Pancreas (tissue), 10 donors: ENCODE measurements at places on chromosomes 4 and X. TPM values are rescaled to one million over a fixed set of nuclear protein-coding genes. Genes with fewer than 3 reads are reported as not detected.

- H3K36me3 ChIP-seq, result no peaks in the 10 kb centered on the region
- no peaks in the 10 kb centered on the region for H3K4me1 ChIP-seq
- no peak for DNase-seq
- H3K27me3 ChIP-seq, result no peaks in the 10 kb centered on the region
- H3K27ac ChIP-seq, result no peak overlapping the region
Measured at GRCh38 chr4:144584428-144584827, 61.5 kb upstream of the HHIP start.

DCHS2 gene
- 0.06 TPM for total RNA-seq

MAGEB10 gene
- total RNA-seq, result not detected

DNA sequence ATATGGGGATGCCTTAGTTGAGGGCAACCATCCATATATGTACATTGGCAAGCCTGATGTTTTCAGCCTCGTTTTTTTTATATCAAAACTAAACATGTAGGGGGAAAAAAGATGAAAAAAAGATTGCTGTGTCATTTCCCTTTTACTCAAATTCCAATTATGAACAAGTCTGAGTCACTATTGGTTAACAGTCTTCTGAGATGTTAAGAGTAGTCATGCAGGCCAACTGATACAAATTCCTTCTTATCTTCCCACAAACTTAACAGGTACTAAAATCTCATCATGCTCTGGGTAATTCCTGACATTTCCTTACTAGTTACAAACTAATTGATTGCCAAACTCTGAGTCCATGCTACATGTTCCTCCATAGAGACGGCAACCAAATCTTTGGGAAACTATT is 222.1 kb downstream of the FRMPD4 start:
- H3K27ac ChIP-seq, result no peak overlapping the region
- no peak overlapping the region for H3K4me3 ChIP-seq
- H3K4me1 ChIP-seq, result no peaks in the 10 kb centered on the region
- no peaks in the 10 kb centered on the region for H3K27me3 ChIP-seq
- no peaks in the 10 kb centered on the region for H3K36me3 ChIP-seq

GAGE12E gene
- total RNA-seq, result not detected

DNA sequence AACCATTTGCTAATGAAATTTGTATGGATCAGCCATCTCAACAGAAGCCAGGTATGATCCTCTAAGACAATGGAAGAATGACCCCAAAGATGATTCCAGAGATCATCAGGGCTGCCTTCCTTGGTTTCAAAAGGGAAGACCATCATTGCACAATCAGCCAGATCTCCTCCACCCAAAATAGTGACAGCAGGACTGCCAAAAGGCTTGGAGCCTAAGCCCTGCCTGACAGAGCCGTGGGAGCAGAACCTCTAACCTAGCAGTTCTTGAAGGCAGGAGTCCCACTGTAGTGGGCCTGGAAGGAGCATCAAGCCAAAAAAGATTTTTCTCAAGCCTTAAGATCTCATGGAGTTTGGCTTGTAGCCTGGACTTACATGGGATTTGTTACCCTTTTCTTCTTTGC is 226.0 kb downstream of the RASL11B start:
- H3K4me1 ChIP-seq, result no peaks in the 10 kb centered on the region
- H3K27ac ChIP-seq, result no peak overlapping the region
- H3K4me3 ChIP-seq, result no peak overlapping the region
- DNase-seq, result no peak
- no peaks in the 10 kb centered on the region for H3K27me3 ChIP-seq

GRCh38 chr4:11724731-11725130 is 296.0 kb upstream of the HS3ST1 start:
- no peaks in the 10 kb centered on the region for H3K4me1 ChIP-seq
- H3K4me3 ChIP-seq, result no peak overlapping the region
- H3K27ac ChIP-seq, result no peak overlapping the region

DNA sequence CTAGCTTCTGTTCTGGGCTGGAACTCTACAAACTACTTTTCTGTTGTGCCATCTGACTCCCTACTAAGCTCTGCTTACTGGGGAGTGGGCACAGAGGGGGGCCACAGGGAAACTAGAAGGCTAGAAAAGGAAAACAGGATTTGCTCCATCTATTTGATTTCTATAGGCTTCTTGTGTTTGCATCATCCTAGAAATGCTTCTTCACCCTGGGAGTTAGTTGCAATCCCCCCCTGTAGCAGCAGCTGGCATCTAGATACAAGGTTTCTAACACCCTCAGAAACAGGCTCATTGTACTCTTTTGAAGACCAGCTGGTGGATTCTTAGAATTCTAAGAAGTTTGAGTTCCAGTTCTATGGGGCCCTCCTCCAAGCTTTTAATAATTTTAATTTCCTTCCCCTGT is 213.4 kb downstream of the TMA16 start:
- no peaks in the 10 kb centered on the region for H3K27me3 ChIP-seq
- no peak overlapping the region for H3K27ac ChIP-seq
- no peaks in the 10 kb centered on the region for H3K36me3 ChIP-seq
- no peak overlapping the region for H3K4me3 ChIP-seq

DNA sequence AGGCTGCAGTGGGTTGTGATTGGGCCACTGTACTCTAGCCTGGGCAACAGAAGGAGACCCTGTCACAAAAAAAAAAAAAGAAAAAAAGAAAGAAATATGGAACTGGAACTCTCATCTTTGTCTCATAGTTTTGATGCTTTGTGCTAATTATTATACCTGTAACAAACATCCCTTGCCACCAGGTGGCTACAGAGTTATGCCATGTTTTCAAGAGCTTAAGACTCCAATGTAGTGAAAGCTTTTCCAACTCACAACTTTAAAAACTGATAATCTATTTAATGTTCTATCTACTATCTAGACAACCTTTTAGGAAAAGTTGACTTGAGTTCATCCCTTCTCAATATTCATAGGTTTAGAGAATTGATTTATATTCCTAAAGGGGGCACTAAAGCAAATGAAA is 42.4 kb downstream of the HTR2C start:
- H3K4me1 ChIP-seq, result no peaks in the 10 kb centered on the region
- peaks cover 16% of the 10 kb centered on the region for H3K27me3 ChIP-seq
- no peaks in the 10 kb centered on the region for H3K36me3 ChIP-seq
- no peak overlapping the region for H3K4me3 ChIP-seq

- no peaks in the 10 kb centered on the region for H3K4me1 ChIP-seq
- no peak for DNase-seq
- no peak overlapping the region for H3K4me3 ChIP-seq
- peaks cover 6% of the 10 kb centered on the region for H3K27me3 ChIP-seq
- H3K27ac ChIP-seq, result no peak overlapping the region
- H3K36me3 ChIP-seq, result no peaks in the 10 kb centered on the region
Measured at GRCh38 chrX:135484641-135485289, 35.7 kb upstream of the INTS6L start.

- H3K4me3 ChIP-seq, result no peak overlapping the region
- H3K27ac ChIP-seq, result no peak overlapping the region
- no peaks in the 10 kb centered on the region for H3K27me3 ChIP-seq
- no peak for DNase-seq
- H3K36me3 ChIP-seq, result no peaks in the 10 kb centered on the region
Measured at GRCh38 chrX:13001961-13002671, 27.2 kb downstream of the TMSB4X start.

DNA sequence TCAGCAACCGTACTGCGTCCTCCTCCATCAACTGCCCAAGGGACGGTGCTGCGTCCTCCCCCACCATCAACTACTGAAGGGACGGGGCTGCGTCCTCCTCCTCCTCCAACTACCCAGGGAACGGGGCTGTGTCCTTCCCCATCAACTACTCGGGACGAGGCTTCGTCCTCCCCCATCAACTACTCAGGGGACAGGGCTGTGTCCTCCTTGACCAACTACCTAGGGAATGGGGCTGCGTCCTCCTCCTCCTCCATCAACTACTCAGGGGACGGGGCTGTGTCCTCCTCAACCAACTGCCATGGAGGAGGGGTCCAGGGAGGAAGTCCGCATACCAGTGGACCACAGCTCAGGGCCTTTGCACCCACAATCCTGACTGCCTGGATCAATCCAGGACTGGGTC is 24.4 kb downstream of the PPP2R3B start:
- no peaks in the 10 kb centered on the region for H3K4me1 ChIP-seq
- H3K27ac ChIP-seq, result no peak overlapping the region
- H3K36me3 ChIP-seq, result no peaks in the 10 kb centered on the region
- H3K27me3 ChIP-seq, result no peaks in the 10 kb centered on the region
- no peak overlapping the region for H3K4me3 ChIP-seq
- DNase-seq, result no peak

- H3K36me3 ChIP-seq, result no peaks in the 10 kb centered on the region
- no peaks in the 10 kb centered on the region for H3K4me1 ChIP-seq
- no peak overlapping the region for H3K4me3 ChIP-seq
- no peaks in the 10 kb centered on the region for H3K27me3 ChIP-seq
Measured at GRCh38 chr4:7779432-7779768, 160.3 kb downstream of the AFAP1 start.

GRCh38 chr4:81600520-81601357 is 129.0 kb upstream of the RASGEF1B start:
- no peaks in the 10 kb centered on the region for H3K4me1 ChIP-seq
- DNase-seq, result no peak
- no peak overlapping the region for H3K4me3 ChIP-seq
- no peaks in the 10 kb centered on the region for H3K36me3 ChIP-seq

PABPC4L gene
- total RNA-seq, result 0.43 TPM

- no peaks in the 10 kb centered on the region for H3K36me3 ChIP-seq
- DNase-seq, result no peak
- H3K4me1 ChIP-seq, result no peaks in the 10 kb centered on the region
- H3K27ac ChIP-seq, result no peak overlapping the region
- H3K27me3 ChIP-seq, result peaks cover 20% of the 10 kb centered on the region
- no peak overlapping the region for H3K4me3 ChIP-seq
Measured at GRCh38 chrX:136607236-136607635, 40.7 kb upstream of the CD40LG start.

C4orf54 gene
- not detected for total RNA-seq

- no peak for DNase-seq
- H3K27ac ChIP-seq, result no peak overlapping the region
- H3K4me1 ChIP-seq, result no peaks in the 10 kb centered on the region
- H3K27me3 ChIP-seq, result no peaks in the 10 kb centered on the region
- H3K4me3 ChIP-seq, result no peak overlapping the region
Measured at GRCh38 chrX:153714256-153714655, 9.9 kb downstream of the BCAP31 start.

GRSF1 gene
- 41.4 TPM for total RNA-seq

MCTS1 gene
- total RNA-seq, result 12.1 TPM

GRCh38 chr4:8516061-8516573 is 64.1 kb upstream of the GPR78 start:
- no peaks in the 10 kb centered on the region for H3K36me3 ChIP-seq
- no peaks in the 10 kb centered on the region for H3K27me3 ChIP-seq
- no peak overlapping the region for H3K27ac ChIP-seq
- no peak overlapping the region for H3K4me3 ChIP-seq
- no peak for DNase-seq
- H3K4me1 ChIP-seq, result no peaks in the 10 kb centered on the region

GRCh38 chrX:113868177-113868576 is 715.7 kb upstream of the HTR2C start:
- no peaks in the 10 kb centered on the region for H3K4me1 ChIP-seq
- no peak for DNase-seq

TIMP1 gene
- total RNA-seq, result 16.0 TPM

GRCh38 chr4:94595013-94595412 is 143.3 kb downstream of the PDLIM5 start:
- H3K27ac ChIP-seq, result no peak overlapping the region
- no peaks in the 10 kb centered on the region for H3K36me3 ChIP-seq
- H3K4me3 ChIP-seq, result no peak overlapping the region
- no peaks in the 10 kb centered on the region for H3K27me3 ChIP-seq
- no peak for DNase-seq

GRCh38 chr4:27835851-27836250 is 975.2 kb downstream of the STIM2 start:
- H3K4me3 ChIP-seq, result no peak overlapping the region
- no peaks in the 10 kb centered on the region for H3K27me3 ChIP-seq
- no peaks in the 10 kb centered on the region for H3K4me1 ChIP-seq
- H3K36me3 ChIP-seq, result no peaks in the 10 kb centered on the region
- DNase-seq, result no peak
- H3K27ac ChIP-seq, result no peak overlapping the region

GRCh38 chrX:103101299-103102042 is 8.5 kb upstream of the NXF3 start:
- H3K4me1 ChIP-seq, result no peaks in the 10 kb centered on the region
- no peak for DNase-seq
- no peak overlapping the region for H3K4me3 ChIP-seq
- H3K27ac ChIP-seq, result no peak overlapping the region
